Forelimb muscle (tissue), 1 donor: ENCODE measurements at places on chromosomes 1 and 21. TPM values are rescaled to one million over a fixed set of nuclear protein-coding genes. Genes with fewer than 3 reads are reported as not detected.

DNA sequence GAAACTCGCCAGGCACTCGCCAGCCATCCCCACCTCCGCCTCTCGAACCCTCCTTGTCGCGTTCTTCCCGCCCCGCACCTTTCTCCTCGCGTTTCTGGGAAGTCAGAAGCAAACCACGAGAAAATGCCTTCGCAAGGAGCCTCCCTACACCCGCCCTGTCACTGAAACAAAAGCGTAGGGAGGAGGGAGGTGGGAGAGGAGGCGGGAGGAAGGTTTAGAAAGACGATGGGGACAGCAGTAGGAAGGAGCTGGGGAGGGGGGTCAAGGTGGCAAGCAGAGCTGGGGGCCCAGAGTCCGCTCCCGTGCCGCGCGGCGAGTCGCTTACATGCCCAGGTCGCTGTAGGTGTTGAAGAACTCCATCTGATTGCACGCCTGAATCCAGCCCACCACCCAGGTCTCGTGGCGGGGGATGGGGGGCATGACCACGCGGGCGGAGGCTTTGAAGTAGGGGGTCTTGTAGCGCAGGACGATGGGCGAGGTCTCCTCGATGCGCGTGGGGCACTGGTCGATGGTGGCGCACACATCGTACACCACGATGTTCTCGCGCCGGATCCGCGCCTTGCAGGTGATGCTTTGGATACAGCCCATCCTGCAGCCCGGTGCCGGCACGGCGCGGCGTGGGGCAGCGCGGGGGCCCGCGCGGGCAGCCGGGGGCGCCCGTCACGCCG is 1.0 kb downstream of the FAM78B start:
- DNase-seq, result no peak

GRCh38 chr1:212247179-212247721 is 38.0 kb upstream of the PPP2R5A start:
- DNase-seq, result no peak

- DNase-seq, result no peak
Measured at GRCh38 chr21:28543975-28544374, 448.7 kb downstream of the LTN1 start.

GRCh38 chr1:227883073-227883520 is 64.6 kb downstream of the WNT9A start:
- DNase-seq, result no peak

Gene TMEM61
- polyA plus RNA-seq, result not detected

Gene OLIG1
- 0.38 TPM for polyA plus RNA-seq

Gene OR6K3
- not detected for polyA plus RNA-seq
